ENCODE measurements at places on chromosomes 16 and 17.

DNA sequence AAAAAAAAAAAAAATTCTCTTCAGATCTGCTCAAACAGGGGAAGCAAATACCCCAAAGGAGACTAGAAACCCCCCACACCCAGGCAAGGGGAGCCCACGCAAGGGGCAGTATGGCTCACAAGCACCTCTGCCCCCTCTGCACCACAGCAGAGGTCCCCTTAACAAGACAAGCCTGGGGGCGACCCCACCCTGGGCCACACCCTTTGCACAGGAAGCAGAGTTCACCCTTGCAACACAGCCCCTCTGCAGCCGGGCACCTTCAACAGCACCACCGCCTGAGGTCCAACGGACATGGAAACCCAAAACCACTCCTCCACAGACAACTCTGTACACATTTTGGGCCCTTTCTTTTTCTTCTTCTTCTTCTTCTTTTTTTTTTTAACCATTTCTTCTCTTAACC, 12.8 kb downstream of the AXIN1 start:
- no peak for DNase-seq

- DNase-seq = no peak
Measured at GRCh38 chr16:2751577-2752034, 832 bp upstream of the SRRM2 start.

- no peak for DNase-seq
Measured at GRCh38 chr17:48734333-48735061, 5.9 kb upstream of the HOXB13 start.

GRCh38 chr16:81107511-81107910, 11.3 kb upstream of the GCSH start:
- DNase-seq = no peak

- no peak for DNase-seq
Measured at GRCh38 chr16:65069065-65069464, 52.8 kb downstream of the CDH11 start.

- peak; percentile 52 for DNase-seq
Measured at GRCh38 chr16:75002474-75002873, 3.6 kb downstream of the ZNRF1 start.

DNA sequence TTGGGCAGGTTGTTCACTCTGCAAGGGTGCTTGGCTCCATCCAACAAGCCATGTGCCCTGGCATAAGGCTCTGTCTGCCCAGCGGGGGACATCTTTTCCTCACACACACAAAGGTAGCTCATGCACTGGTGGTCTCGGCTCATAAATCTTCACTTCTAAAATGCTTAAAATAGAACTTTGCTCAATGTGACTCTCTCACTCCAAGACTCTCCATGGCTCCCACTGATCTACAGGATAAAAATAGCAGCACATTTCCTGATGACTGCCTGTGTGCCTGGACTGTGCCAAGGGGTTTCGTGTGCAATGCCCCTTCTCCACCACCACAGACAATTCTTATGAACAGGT, 15.1 kb upstream of the CIBAR2 start:
- DNase-seq = no peak

DNA sequence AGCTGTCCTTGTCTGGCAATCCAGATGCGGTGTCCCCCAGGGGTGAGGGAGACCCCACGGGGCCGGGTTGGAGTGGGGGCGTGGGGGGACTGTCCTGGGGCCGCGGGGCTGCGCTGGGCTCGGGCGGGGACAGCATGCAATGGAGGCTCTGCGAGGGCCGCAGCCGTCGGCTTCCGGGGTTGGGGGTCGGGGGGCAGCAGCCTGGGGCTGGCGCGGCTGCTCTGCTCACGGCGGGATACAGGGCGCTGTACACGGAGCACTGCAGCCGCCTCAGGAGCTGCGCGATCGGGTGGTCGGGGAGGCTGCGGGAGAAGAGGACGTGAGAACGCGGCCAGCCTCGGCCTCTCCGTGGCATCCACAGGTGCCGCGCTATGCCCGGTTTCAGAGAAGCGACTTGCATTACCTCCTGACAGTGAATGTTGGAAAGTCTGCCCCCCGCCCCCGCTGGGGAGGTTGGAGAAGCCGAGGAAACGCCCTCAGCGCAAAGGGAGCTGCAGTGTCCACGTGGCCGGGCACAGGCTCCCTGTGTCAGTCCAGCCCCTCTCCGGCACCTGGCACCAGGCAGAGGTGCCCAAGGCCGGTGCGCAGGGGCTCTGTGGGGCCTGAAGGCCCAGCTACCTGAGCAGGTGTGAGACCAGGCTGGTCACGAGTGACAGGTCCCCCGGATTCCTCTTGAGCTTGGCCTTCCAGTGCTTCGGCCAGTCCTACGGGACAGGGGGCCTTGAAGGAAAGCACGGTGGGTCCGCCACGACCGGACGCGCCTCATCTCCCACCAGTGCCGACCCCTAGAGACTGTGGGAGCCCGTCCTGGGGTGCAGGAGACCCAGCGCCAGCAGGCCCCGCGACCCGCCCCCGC, 9.4 kb upstream of the SPATA2L start:
- DNase-seq = no peak
